SHP77 treated with DMSO at 0.1 percent for 48 hours (cell line): ENCODE measurements at places on chromosomes 4 and X.

- no peak for DNase-seq
Measured at GRCh38 chr4:136706942-136707341, 825.4 kb downstream of the PCDH18 start.

DNA sequence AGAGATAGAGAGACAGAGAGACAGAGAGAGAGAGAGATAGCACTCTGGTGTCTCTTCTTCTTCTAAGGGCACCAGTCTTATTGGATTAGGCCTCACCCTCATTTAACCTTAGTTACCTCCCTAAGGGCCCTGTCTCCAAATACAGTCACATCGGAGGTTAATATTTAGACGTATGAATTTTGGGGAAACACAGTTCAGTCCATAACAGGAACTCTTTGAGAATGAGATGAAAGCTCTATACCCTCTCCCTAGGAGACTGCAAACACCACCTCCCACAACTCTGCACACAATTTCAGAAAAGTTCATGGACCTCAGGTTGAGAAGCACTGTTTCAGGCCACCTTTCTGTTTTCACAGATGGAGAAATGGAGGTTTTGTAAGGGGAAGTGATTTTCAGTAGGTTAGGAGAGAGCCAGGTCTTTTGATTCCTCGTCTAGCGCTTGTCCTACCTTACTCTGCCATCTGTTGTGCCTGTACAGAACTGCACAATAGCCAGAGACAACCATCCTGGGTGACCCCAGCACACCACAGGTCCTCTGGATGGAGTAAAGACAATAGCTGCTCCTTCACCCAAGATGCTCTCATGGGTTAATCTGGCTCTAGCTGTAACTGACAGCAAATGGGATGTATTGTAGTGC is 16.9 kb upstream of the LOC101059915 start:
- DNase-seq: peak; percentile 4

DNA sequence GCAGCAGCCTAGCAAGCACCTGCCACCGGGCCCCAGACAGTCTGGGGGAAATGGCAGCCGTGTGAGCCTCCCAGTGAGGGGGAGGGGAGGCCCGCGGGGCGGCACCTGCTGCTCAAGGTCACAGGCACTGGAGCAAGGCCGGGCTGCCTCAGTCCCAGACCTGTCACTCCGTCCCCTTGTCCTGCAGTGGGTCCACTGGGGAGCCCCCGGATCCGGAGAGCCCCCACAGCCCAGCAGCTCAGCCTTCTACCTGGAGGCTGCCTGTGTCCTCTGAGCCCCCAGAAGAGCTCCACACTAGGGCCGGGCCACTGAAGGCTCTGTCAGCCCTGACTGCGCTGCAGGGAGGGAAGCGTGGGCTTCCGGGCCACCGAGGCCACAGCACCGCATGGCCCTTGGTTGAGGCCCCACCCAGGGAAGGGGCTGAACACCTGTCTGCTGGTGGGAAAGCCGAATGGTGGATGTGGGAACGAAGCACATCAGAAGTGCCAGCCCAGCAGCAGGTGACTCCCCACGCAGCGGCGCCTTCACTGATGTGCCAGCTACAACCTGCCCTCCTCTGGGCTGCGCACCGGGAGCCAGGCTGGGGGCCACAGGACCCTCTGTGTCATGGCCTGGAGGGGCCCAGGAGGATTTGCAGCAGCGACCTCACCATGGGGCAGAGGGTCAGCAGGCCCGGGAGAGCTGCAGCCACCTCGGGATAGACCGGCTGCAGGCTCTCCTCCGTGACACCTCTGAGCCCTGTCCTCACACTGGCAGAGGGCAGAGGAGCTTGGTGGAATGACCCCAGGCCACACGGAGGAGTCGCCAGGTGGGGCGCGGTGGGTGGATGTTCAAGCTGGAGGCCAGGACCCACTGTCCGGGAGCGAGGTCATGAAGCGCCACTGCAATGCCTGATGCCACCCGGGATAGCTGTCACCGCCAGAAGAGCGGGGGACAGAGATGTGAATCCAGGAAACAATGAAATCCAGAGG is 35.0 kb upstream of the MXD4 start:
- DNase-seq: no peak

DNA sequence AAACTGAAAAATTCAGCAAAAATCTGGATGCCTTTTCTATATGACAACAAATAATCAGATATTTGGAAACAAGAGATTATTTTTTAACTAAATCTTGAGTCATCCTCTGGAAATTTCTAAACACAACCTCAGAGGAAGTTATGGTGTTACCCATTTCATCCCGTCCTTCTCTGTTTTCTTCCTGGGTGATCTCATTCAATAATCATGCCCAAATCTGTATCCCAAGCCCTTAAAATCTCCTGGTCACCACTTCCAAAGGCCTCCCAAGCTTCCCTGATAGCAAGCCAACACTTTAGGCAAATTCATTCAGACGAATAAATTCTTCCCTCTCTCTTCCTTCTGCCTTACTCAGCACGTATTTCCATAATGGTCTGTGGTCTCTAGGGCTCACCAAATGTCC is 9.7 kb upstream of the SORCS2 start:
- DNase-seq: no peak

DNA sequence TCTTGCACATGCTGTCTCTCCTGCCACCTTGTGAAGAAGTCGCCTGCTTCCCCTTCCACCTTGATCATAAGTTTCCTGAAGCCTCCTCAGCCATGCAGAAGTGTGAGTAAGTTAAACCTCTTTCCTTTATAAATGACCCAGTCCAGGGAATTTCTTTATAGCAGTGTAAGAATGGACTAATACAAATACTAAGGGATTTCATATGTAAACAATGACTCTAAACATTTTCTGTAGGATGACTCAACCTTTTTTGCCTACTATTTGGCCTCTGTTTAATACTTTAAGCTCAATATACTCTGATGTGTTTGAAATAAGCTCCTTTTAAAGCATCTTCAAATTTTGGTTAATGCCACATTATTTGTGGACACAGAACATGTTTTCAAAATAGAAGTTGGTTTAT is 813.5 kb upstream of the SLIT2 start:
- no peak for DNase-seq

DNA sequence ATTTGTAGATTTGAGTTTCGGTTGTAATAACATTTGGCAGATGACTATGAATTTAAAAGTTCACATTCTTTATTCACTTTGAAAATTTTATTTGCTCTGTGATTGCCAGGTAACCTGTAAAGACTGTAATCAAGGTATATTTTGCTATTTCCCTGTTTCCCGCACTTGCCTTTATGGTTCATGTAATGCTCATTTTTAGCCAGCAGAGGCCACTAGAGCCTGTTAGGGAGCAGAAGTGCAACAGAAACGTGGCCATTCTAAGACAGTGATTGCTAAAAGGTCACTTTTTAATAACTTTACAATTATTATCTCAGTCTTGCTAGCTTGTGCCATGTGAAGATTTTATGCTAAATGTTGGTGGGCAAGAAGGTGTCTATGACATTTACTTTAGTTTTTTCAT is 12.4 kb downstream of the YIPF6 start:
- DNase-seq: no peak

DNA sequence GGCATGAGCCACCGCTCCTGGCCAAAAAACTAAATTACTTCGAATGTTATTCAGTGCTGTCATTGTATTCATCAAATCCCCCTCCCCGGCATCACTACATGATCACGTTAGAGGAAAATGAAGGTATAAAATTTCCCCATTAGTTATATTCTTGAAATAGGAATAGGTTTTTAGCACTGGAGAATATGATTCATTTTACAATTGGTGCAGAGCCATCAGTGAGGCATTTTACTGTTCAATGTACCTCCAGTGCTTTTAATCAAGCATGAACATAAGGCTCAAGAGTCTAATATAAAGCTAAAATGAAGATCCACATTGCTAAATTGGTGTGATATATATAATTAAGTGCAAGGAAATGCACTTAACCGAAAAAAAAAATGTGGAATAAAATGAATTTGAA is 18.3 kb downstream of the KLF3 start:
- no peak for DNase-seq

DNA sequence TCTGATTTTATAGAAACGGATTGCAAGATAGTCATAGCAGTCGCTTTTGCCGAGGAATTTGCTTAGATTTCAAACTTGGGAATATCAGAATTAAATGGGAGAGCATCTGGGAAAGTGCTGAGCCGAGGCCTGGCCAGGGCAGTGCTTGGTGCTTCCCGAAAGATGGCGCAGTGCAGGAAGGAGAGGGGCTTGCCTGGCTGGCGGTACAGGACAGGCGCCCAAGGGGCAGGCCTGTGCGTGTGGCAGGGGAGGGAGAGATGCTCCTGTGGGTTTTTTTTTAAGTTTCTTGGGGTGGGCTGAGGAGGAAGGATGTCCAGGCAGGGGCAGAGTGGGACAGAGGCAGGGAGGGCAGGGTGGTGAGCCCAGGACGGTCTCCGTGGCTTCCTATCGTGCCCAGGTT is 241.1 kb downstream of the AFAP1 start:
- DNase-seq: no peak

GRCh38 chr4:136025540-136025939 is 1506.8 kb downstream of the PCDH18 start:
- no peak for DNase-seq

- DNase-seq: no peak
Measured at GRCh38 chr4:173801361-173801760, 271.3 kb upstream of the HAND2 start.

DNA sequence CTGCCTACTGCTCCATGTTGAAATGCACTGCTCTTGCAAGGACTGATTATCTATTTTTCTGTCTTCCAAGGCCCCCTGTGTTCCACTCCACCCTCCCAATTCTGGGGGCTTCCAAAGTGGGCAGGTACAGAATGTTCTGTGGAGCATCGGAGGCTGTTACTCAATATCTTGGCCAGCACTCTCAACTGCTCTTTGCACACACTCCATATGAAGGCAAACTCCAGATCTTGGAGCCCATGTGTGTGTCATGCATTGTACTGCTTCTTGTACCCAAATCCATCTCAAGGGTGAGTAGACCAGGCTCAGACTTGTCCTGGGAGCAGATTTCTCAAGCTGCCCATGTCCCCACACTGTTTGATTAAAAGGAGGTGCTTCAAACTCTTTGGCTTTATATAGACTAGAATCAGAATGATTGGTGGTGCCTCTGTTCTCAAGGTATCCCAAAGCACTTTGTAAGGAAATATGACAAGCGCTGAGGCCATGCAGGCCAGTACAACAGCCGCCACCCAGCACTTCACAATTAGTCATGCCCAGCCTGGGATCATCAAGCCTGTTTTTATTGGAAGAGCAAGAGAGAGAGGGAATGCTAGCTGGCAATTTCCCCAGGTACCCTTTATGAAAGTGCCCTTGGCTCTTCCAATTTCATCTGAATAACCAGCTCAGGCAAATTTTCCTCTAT is 44.3 kb downstream of the AR start:
- no peak for DNase-seq
